ENCODE measurements at places on chromosomes 5 and 9.

- no peak for DNase-seq
These were observed 15.3 kb downstream of the TNFSF15 start for GRCh38 chr9:114790521-114790920.

DNA sequence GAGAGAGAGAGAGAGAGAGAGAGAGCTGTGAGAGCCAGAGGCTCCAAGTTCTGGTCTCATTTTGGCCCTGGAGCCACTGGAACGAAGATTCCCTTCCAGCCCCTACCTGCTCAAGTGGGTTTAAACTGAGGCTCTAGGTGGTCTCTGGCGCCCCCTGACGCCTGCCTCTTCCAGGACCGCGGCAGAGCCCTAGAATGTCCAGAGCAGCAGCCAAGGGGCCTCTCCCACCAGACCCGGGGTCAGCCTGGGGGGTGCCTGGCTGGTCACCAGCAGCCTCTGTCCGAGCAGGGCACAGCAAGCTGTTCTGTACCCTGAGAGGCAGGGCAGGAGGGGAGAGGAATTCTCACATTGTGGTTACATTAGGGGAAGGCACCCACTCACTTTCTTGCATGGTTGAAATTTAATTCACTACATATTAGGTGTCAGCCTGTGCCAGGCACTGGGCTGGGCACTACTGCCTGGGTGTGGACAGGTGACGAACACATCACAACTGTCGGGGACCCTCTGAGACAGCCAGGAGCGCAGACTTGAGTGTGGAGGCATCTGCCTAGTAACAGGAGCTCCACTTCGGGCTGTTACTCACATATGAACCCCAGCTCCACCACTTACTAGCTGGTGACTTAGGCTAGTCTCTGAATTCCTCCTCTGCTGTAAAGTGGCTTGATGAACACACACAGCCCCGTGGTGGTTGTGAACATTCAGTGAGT lies 44.5 kb downstream of the AMBP start:
- DNase-seq = no peak

GRCh38 chr9:136942112-136942880 lies 2.2 kb downstream of the FBXW5 start:
- DNase-seq = no peak

DNA sequence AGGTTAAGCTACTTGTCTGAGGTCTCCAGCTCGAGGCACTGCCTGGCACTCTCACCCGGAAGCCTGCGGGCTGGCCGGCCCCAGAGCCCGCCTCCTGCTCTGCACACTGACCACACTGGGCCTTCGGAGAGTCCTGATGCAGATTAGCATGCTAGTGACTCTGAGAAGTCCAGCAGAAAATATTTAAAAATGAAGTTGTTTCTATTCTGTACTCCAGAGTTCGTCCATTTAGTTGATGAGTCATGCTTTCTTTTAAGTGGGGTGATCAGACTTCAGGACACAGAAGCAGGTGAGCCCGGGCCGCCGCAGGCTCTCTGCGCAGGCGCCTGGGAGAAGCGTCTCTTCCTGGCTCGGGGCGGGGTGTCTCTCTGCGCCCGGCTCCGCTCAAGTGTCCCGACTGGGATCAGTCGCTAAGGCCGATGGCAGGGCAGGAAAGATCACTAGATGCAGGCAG lies 32.5 kb downstream of the FAM240B start:
- peak; percentile 24 for DNase-seq

DNA sequence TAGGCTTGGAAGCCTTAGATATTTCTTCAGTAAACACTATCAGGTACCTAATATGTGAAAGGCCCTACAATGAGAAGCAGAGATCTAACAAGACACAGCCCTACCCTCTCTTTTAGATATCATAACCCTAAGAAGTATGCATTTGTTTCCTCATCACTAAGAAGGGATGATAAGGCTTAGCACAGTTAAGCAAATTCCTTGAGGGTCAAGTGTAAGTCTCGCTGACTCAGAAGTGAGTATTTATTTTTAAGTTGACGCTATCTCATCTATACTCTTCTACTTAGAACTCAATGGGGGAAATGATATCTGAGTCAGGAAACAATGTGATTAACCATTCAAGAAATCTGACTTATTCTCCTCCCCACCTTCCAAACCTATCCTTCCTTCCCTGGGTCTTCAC lies 149.7 kb downstream of the ESM1 start:
- DNase-seq = no peak

GRCh38 chr5:155053501-155053900 lies 39.9 kb downstream of the KIF4B start:
- DNase-seq = no peak

DNA sequence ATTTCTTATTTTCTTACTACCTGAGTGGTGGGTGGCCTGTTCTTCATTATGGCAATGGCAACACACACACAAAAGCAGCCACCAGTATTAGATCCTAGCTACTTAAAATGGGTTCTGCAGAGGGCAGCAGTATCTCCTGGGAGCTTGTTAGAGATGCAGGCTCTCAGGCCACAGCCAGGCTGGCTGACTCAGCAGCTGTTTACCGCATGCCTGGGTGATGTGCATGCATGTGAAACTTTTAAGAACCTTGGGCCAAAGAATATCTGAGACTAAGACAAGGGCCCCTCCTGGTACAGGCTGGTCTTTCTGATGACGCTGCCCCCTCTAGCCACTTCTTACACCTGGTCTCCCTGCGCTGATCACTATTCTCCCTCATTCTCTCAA lies 399.0 kb downstream of the MED10 start:
- no peak for DNase-seq

- no peak for DNase-seq
These were observed 28.1 kb upstream of the PDE8B start for GRCh38 chr5:77182367-77182766.

DNA sequence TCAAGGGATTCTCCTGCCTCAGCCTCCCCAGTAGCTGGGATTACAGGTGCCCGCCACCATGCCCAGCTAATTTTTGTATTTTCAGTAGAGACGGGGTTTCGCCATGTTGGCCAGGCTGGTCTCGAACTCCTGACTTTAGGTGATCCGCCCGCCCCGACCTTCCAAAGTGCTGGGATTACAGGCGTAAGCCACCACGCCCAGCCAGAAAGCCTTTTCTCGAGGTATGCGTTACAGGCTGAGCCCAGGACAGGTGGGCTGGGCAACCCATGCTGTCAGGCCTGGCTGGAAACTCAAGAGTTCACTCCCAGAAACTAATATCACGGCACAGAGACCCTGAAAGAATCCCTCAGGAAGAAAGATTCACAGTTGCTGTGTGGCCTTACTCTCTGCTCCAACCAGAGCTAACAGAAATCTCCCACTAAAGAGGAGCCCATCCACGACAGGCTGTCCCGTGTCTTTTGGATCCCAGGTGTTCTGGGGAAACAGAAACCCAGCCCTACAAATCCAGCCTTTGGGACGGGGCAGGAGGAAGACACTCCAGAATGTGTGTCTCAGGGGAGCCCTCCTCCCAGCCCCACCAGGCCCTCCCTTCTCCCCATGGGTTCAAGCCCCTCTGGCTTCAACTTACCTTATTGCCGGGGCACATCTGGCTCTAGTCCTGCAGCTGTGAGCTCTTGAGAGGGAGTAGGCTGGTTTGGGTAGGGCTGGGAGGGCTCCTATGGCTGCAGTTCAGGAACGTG lies 400 bp downstream of the TIFAB start:
- DNase-seq = no peak

GRCh38 chr5:109693535-109694400 lies 4.0 kb downstream of the MAN2A1 start:
- no peak for DNase-seq

DNA sequence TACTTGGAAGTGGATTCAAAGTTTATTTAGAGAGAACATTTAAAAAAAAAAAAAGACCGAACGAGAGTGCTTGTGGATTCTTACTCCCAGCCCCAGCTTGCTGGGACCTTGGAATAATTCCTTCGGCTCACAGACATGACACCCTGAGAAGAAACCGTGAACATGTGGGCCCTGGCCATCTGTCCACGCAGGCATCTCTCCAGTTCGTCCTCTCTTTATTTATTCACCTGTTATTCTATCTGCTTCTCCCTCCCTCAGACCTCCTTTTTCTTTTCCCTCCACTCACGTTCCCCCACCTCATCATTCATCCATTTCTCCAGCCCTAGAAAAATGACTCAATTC lies 93.7 kb upstream of the PHYKPL start:
- DNase-seq = no peak

DNA sequence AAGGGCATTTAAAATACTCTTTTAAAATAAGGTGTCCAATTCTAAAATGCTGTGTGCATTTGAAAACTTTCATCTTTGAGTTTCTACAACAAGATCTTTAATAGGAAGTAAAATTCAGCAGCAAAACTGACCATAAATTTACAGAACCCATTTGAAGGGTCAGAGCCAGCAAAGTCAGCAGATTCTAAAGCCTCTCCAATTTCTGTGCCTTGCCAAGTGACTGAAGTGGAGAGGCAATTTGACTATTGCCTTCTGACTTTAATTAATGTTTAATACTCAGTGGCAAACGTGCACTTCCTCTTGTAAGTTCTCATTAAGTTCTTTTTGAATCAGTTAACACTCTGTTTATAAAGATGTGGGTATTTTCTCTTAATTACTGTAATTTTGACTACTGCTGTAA lies 155.2 kb downstream of the BAAT start:
- no peak for DNase-seq

DNA sequence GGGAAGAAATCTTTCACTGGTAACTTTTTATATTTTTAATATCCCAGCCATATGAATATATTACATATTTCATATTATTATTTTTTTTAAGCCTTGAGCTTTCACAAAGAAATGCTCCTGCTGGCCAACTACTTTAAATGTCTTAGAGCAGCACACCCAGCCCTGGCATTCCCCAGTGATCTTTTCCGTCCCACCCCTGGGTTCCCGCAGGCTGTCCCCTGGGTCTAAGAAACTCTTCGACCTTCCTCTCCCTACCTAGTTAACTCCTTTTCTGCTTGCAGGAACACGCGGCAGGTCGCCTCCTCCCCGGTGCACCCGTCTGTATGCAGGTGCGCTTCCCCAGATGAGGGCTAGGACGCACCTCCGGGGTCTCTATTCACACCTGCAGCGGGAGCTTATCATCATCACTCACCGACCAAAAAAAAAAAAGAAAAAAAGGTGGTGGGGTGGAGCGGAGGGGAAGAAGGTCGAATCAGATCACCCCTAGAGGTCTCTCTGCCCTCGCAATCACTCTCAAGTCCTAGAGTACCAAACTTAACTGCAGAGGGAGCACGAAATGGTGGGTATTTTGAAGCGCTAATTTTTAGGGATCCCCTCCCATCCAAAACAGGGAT lies 696 bp downstream of the ZFP62 start:
- peak; percentile 17 for DNase-seq

All from stimulated activated CD8-positive, alpha-beta memory T cell treated with anti-CD3 and anti-CD28 coated beads, Interleukin-15, amount 100 ng/mL, for 48 hours (primary cell).